ENCODE measurements at places on chromosomes 5 and 9. TPM values are rescaled to one million over a fixed set of nuclear protein-coding genes. Genes with fewer than 3 reads are reported as not detected.

The SPACA9 gene
- total RNA-seq = 2.0 TPM

The TMEM215 gene
- not detected for total RNA-seq

The SLC6A19 gene
- total RNA-seq = not detected

The ECM2 gene
- not detected for total RNA-seq

The ZNF354C gene
- total RNA-seq = 3.1 TPM
